ENCODE measurements at places on chromosomes 13 and 19.

DNA sequence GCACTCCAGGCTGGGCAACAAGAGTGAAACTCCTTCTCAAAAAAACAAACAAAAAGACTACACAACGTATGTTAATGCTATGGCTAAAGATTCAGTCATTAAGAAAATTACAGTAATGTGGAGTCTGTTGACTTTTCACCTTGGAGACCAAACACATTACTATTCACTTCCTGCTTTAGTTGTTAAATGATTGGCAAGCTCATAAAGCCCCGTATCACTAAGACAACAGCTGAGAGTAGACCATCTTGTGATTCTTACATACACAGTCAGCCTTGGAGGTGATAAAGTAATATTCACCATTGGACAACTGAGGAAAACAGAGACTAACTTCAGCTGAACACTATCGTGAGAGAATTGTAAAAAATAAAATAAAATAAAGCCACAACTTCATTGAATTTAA is 86.5 kb downstream of the KCTD12 start:
- DNase-seq: no peak

- no peak for DNase-seq
Measured at GRCh38 chr19:33677745-33678426, 56.1 kb downstream of the CHST8 start.

- no peak for DNase-seq
Measured at GRCh38 chr13:74266309-74266708, 132.1 kb upstream of the KLF12 start.

DNA sequence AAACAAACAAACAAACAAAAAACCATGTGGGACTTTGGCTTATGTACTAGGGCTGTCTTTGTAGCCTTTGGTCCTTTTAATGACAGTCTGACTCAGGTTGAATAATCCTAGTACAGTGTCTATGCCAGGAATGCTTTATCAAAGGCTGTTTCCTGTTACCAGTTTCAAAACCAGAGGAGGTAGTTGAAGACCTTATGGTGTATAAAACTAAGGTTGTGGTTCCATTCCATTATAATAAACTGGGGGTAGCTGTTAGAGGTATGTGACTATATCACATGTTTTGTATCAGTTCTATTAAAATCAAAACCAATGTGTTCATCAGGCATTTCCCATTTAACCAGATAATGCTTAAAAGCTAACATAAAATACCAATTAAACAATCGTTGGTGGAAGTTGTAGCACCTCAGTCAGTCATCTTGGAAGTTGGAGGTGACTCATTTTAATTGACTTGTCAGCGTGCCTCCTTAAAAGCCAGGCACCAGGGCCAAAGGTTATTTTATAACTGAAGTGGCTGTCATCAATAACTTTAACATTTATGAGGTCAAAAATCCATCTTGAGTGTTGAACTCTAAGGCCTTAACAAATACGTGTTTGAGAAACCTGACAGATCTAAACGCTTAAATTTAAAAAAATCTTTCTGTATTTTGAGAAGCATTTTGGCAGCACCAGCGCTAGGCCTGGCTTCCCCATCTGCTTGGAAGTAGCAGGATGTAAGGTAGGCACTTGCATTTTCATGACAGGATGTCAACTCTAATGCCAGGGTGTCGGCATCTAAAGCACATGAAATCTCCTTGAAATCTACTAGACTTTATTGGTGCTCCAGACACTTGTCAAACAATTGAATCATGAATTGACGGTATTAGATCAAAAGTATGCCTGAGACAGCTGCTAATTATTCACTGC is 162.5 kb downstream of the LMO7 start:
- no peak for DNase-seq

- DNase-seq: no peak
Measured at GRCh38 chr19:1945899-1946298, 4.9 kb downstream of the CSNK1G2 start.

DNA sequence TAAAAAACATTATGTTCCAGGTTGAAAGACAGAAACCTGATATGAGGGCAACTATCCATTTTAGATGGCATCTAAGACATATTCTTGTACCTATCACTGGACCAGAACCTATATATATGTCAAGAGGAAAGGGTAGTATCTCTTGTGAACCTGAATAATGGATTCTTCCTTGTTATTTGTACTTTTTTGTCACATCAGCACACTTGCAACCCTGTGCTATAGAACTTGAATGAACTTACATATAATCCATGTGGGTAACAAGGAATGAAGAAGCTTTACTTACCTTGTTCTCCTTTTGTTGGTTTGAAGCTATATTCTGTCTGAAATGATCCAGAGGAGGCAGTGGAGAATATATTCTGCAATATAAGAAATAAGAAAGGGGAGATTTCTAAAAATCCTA is 483.7 kb upstream of the ATXN8OS start:
- DNase-seq: no peak

DNA sequence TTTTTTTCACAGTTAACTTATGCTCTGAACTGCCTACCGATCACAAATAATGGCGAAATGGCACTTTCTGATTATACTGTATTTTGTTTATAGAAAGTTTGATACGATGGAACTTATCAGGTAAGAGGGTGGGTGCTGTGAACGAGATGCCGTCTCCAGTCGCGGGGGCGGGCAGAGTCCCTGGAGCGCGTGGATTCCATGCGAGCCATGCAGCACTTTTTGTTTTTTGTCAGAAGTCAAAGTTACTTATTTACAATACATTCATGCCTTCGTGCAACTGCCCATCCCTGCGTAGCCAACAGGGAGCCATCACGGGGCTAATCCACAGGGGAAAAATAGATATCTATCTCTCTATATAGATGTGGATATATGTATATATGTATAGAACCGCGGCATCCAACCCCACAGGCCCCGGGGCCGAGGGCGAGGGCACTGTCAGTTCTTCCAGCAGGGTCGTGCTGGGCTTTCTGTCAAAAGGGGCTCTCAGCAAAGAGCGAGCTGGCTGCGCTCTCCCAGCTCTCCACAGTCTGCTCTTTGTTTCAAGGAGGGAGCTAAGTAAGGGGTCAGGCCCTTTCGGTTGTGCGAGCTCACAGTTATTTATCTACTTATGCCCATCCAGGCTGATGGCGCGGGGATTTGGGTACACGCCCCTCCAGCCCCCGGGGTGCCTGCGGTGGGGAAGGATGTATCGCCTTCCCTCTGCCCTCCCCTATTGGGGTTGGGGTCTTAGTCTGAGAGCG is 3.4 kb downstream of the SLITRK1 start:
- no peak for DNase-seq

DNA sequence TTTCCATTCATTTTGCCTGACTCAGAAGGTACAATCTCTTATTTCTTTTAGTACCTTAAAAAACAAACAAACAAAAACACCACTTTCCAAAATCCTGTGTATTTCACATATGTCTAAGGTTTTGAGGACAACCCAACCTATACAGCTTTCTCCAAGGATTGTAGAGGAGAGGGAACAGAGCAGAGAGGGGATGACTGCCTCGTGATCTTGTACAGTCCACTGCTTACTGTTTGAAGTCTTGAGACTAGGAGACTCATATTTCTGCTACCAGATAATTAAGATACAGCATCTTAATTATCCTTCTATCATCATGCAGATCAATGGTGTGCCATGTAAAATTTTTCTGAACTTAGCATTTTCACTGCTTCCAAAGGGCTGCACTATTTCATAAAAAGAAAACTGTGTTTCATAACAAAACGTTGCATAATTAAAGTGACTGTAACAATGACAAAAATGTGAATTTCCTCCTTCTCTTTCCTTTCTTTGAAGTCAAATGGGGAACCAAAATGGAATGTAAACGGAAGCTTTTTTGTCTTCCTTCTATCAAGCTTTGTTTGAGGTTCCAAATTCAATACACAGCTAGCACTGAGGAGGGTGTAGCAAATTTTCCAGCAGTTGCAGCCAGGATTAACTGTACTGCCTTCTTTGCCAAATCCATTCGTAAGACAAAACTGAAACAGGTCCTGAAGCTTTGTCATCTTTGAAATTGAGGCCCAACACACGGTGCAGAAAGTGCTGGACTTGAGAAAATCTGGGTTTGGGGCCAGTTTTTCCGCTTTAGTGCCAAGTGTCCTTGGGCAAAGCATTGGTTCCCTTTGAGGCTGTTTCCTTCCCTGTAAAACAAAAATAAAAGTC is 34.9 kb upstream of the RCBTB2 start:
- no peak for DNase-seq

GRCh38 chr13:49348751-49349150 is 95.1 kb downstream of the CAB39L start:
- DNase-seq: no peak

GRCh38 chr13:113489171-113489548 is 1.4 kb downstream of the DCUN1D2 start:
- no peak for DNase-seq

DNA sequence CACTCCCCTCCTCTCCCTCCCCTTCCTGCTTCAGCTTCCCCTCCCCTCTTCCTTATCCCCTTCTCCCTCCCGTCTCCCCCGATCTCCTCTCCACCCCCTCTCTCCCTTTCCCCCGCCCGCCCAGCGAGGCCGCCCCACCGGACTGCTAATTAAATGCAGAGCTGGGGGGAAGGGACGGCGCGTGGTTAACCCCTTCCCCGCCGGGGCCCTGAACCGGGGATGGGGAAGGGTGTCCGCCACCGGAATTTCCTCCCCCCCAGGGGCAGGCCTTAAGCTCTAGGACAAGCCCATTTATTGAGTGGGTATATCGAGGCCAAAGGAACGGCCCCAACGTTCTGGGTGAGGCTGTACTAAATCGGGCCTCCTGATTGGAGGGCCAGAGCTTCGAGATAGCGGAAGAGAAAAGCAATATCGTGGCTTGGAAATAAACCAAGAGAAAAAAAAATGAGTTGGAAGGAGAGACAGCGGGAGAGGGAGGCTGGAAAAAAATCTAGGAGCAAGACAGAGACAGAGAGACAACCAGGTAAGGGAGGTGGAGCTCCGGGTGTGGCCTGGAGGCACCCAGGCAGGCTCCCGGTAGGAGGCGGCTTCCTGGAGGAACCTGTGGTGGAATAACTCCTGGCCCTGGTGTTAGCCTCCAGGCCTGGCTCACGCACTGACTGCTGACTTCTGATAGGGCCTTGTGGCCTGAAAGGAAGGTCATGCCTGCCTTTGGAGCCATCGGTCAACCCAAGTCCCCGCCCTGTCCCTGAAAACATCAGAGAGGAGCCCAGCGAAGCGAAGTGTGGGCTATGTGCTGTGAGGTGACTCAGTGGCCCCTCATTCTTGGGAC is 11.6 kb upstream of the JUND start:
- no peak for DNase-seq

DNA sequence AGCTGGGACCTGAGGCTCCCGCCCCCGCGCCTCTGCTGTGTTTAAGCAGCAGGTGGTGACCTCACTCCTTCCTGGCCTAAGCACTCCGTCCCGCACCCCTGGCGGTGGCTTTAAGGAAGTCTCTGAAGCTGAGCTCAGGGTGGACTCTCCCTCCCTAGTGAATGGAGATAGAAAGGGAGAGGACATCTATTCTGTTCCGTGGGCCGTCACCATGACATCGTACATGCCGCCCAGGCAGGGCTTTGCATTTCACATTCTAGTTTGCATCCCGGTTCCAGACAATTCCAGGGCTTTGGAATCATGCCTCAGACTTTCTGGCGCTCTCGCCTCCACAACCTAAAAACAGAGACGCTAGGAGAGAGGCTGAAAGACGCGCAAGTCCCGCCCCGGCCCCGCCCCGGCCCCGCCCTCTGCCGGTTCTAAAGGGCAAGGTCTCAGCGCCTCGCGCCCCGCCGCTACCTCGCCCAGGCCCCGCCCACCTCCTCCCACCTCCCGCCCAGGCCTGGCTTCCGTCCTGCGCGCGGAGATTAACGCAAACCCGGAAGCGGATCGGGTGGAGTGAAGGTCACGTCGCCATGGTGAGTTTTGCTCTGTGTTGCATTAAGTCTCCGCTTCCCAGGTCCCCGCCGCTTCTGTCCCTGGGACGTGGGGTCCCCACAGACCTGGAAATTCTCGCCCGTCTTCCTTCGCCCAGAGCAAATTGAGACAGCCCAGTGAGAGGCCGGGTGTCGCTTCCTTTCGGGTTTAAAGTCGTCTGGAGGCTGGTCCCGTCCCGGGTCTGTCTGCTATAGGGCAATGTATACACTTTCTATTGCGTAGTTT is at the start of gene ZNF808:
ZNF808 (plus strand) TSS at position 535 of the 822 bp plus-strand sequence. CDS start 15,617 bp downstream, outside the sequence.
- peak; percentile 96 for DNase-seq

- DNase-seq: no peak
Measured at GRCh38 chr13:86318450-86318849, 519.2 kb upstream of the SLITRK6 start.

DNA sequence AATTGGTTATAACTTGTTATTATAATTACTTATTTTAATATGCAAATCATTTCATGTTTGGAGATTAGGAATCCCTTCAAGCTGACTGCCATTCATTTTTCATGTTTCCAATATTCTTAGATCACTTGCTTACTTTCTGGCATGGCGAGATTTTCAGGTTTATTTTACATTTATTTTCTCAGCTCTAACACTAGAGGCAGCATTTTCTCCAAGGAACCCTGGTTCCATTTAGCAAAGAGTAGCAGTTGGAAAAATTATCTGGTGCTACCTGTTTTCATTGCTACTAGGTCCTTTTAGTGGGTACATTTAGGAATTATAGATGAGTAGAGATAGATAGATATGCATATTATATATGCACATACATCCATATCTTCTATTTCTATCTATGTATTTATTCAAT is 90.9 kb upstream of the TRPC4 start:
- no peak for DNase-seq

GRCh38 chr19:46173886-46174480 is 25.9 kb downstream of the IGFL2 start:
- no peak for DNase-seq

GRCh38 chr13:30366088-30366487 is 56.2 kb upstream of the UBE2L5 start:
- no peak for DNase-seq

GRCh38 chr13:112970552-112971287 is 1.7 kb downstream of the MCF2L start:
- DNase-seq: no peak

DNA sequence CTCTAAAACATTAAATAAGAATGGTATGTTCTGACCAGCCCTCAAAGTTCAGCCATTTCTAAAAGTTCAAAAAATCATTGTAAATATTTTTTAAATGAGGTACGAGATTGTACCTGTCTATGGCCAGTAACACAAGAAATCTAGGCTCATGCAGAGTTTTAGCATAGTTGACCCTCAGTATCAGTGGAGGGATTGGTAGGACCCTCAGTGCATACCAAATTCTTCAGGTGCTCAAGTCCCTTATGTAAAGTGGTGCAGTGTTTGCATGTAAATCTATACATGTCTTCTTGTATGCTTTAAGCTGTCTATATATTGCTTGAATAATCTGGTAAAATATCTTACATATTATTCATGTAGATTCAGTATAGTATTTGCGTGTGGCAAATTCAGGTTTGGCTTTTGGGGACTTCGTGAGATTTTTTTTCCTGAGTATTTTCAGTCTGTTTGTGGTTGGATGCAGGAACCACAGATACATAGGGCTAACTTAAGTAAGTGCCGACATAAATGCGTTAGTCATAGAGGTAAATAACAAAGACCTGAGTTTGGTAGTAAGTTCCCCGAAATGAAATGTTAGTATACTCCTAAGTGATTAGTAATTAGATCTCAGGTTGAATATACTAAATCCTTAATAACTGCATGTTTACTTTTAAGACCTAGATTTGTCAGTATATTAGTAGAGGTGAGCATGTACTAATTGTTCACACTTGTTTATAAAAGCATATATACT is 7.8 kb downstream of the MIR17HG start:
- no peak for DNase-seq
